Activated CD4-positive, alpha-beta T cell treated with anti-CD3 and anti-CD28 coated beads for 4 hours (primary cell): ENCODE measurements at places on chromosomes 6 and 20.

DNA sequence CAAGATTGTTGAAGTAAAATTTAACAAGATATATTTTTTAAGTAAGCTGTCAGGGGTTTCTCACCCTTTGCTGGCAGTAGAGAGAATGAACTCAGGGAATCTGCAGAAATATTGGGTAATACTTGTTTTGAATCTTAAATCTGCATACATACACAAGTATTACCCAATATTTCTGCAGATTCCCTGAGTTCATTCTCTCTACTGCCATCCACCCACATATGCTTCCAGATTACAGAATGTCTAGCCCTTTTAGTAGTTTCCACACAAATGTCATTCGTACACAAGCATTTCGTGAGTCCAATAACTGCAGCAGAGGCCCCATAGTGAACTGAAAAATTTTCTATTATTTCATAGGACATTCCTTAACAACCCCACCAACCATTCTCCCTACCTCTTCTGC lies 69.6 kb upstream of the TNFRSF21 start:
- DNase-seq = no peak

- DNase-seq = no peak
Measured at GRCh38 chr6:85494547-85495536, 45.0 kb downstream of the NT5E start.

- no peak for DNase-seq
Measured at GRCh38 chr20:25494506-25495188, 87.2 kb downstream of the GINS1 start.

GRCh38 chr6:110826236-110827129 lies 11.2 kb upstream of the CDK19 start:
- no peak for DNase-seq

GRCh38 chr6:121158438-121158837 lies 175.8 kb downstream of the TBC1D32 start:
- no peak for DNase-seq
